ENCODE measurements at places on chromosomes 12 and 14.

DNA sequence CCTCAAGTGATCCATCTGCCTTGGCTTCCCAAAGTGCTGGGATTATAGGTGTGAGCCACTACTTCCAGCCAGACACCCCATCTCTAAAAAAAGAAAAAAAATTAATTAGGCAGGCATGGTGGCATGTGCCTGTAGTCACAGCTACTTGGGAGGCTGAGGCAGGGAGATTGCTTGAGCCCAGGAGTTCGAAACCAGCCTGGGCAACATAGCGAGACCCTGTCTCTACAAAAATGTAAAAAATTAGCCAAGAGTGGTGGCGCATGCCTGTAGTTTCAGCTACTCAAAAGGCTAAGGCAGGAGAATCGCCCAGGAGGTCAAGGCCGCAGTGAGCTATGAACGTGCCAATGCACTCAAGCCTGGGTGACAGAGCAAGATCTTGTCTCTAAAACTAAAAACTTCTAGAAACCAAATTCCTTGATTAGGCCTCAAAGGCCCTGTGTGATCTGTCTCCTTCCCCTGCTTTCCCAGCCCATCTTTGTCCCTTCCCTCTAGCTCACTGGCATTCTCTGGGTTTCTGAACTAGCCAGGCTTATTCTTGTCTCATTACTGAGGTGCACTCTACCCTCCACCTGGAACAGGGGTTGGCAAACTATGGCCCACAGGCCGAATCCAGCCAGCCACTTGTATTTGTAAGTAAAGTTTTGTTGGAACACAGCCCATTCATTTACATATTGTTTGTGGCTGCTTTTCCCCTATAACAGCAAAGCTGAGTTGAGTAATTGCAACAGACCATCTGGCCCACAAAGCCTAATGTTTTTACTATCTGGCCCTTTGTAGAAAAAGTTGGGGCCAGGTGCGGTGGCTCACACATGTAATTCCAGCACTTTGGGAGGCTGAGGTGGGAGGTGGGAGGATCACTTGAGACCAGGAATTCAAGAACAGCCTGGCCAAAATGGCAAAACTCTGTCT is 17.2 kb upstream of the TPCN1 start:
- no peaks in the 10 kb centered on the region for H3K4me1 ChIP-seq
- H3K36me3 ChIP-seq = no peaks in the 10 kb centered on the region
- no peak for DNase-seq
- no peak overlapping the region for H3K4me3 ChIP-seq
- no peak overlapping the region for H3K27ac ChIP-seq

DNA sequence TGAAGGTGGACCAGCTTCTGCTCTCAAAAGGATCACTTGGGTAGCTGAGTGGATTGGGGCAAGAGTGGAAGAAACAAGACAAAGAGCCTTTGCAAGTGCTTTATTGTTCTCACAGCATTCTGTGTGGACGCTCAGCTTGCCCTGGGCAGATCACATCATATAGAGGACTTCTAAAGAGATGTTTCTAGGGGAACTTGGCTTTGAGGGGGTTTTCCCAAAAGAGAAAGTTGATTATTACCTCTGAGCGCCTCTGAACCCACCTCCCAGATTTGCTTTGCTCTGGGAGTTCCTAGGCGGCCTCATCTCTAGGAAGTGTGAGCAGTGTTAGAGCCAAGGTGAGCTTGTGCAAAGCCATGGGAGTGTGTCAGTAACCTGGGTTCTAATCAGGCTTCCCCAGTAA is 81.7 kb downstream of the RIN3 start:
- no peaks in the 10 kb centered on the region for H3K27me3 ChIP-seq
- H3K36me3 ChIP-seq = no peaks in the 10 kb centered on the region
- H3K27ac ChIP-seq = no peak overlapping the region
- H3K4me3 ChIP-seq = no peak overlapping the region

- no peak overlapping the region for H3K27ac ChIP-seq
- no peaks in the 10 kb centered on the region for H3K27me3 ChIP-seq
- no peak for DNase-seq
- H3K36me3 ChIP-seq = peaks cover 82% of the 10 kb centered on the region
- no peak overlapping the region for H3K4me3 ChIP-seq
Measured at GRCh38 chr12:104319028-104319427, 15.5 kb downstream of the EID3 start.

DNA sequence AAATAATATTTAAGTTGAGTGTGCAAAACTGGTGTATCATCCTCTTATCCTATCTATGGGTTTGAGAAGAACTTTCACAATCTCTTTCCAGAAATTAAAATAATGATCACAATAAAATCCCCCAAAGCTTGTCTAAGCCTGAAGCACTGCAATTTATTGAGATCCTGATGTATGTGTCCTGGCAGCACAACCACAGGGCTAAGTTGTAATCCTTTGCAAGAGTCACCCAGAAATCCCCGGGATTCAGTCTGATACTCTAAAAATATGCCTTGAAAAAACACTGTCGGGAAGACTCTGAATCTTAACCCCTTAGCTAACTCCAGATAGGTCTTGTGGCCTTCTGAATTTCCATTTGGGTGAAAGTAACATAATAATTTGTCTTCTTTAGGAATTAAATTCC is 40.3 kb upstream of the STXBP6 start:
- no peaks in the 10 kb centered on the region for H3K27me3 ChIP-seq
- H3K4me1 ChIP-seq = no peaks in the 10 kb centered on the region

DNA sequence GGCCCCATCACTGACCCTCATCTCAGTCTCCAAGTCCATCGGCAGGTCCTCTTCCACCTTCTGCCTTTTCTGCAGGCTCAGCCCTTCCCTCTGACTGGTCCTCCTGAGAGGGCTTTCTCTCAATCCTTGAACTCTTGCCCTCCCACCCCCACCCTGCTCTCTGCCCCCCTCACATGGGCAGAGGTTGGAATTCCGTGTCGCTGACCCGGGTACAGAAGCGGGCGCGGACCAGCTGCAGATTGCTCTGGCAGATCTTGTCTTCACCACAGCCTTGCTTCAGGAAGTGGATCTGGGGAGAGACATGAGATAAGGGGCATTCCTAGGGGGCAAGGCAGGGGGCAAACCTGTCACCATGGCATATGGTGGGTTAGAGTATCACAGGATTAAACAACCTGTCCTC is 12.4 kb downstream of the ITGA7 start:
- peaks cover 13% of the 10 kb centered on the region for H3K4me1 ChIP-seq
- DNase-seq = no peak
- no peak overlapping the region for H3K4me3 ChIP-seq

DNA sequence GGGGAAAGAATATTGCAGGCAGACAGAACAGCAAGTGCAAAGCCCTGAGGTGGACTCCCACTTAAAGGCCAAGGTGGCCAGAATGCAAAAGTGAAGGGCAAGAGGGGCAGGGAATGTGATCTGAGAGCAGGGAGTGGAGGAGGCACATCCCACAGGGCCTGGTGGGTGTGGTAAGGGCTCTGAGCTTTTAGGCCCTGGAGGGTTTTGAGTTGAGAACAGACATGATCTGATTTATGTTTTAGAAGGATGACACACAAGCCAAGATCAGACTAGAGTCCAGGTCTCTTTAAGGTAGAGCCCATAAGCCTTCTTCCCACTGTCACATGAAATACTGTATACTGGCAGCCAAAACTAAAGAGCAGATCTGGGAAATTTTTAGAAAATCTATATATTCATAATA is 162.5 kb downstream of the SLC38A4 start:
- H3K4me1 ChIP-seq = no peaks in the 10 kb centered on the region
- DNase-seq = no peak
- no peak overlapping the region for H3K4me3 ChIP-seq
- H3K36me3 ChIP-seq = no peaks in the 10 kb centered on the region
- no peaks in the 10 kb centered on the region for H3K27me3 ChIP-seq

All from tibial nerve (tissue), 4 donors.